ENCODE measurements at places on chromosomes 13 and 19.

DNA sequence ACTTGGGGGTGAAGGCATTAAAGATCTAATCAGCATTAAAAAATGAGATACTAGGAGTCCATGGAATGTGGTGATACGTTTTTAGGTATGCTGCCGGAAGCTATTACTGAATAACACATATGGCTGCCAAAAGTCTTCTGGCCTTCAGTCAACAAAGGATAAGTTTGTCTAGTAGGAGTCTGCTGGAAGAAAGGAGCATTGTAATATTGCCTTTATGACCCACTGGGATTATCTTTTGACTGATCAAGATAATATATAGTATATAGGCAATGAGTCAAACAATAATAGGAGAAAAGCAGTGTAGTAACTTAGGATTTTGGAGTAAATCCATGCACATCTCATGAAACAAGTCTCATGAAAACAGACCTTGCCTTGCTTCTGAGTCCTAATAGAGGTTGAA, 295.4 kb downstream of the SLITRK6 start:
- H3K4me3 ChIP-seq, result no peak overlapping the region
- DNase-seq, result no peak
- H3K27ac ChIP-seq, result no peak overlapping the region
- H3K27me3 ChIP-seq, result no peaks in the 10 kb centered on the region

- H3K36me3 ChIP-seq, result no peaks in the 10 kb centered on the region
- no peak for DNase-seq
- no peaks in the 10 kb centered on the region for H3K4me1 ChIP-seq
- no peaks in the 10 kb centered on the region for H3K27me3 ChIP-seq
These were observed 116.6 kb downstream of the PCDH17 start for GRCh38 chr13:57748096-57748495.

- DNase-seq, result peak; percentile 64
- H3K27ac ChIP-seq, result peak overlapping the region; percentile 79
- H3K4me3 ChIP-seq, result no peak overlapping the region
- H3K27me3 ChIP-seq, result no peaks in the 10 kb centered on the region
- peaks cover 41% of the 10 kb centered on the region for H3K4me1 ChIP-seq
- H3K36me3 ChIP-seq, result no peaks in the 10 kb centered on the region
These were observed 26.3 kb downstream of the TSSK6 start for GRCh38 chr19:19488875-19489690.

GRCh38 chr13:50080203-50080910, 65.1 kb downstream of the KCNRG start:
- no peaks in the 10 kb centered on the region for H3K27me3 ChIP-seq
- peaks cover 5% of the 10 kb centered on the region for H3K36me3 ChIP-seq
- peak overlapping the region; percentile 94 for H3K27ac ChIP-seq
- H3K4me3 ChIP-seq, result peak overlapping the region; percentile 71
- no peak for DNase-seq

DNA sequence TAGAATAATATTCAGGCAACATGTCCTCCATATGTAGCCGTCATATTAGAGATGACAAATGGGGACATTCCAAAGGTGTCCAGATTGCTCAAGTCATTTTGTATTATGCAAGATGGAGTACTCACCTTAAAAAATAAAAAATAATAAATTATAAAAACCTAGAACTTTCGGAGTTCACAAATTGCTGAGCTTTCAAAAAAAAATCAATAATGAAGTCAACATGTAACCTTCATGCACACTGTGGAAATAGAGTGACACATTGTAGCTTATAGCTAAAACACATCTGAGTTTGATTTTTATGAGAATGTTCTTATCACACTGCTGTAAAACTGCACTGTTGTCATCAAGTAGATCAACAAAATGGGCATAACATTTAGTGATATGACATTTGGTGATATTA, 411.2 kb downstream of the GPC6 start:
- no peak overlapping the region for H3K4me3 ChIP-seq
- no peak for DNase-seq
- H3K36me3 ChIP-seq, result no peaks in the 10 kb centered on the region
- no peaks in the 10 kb centered on the region for H3K4me1 ChIP-seq
- H3K27me3 ChIP-seq, result no peaks in the 10 kb centered on the region
- no peak overlapping the region for H3K27ac ChIP-seq

DNA sequence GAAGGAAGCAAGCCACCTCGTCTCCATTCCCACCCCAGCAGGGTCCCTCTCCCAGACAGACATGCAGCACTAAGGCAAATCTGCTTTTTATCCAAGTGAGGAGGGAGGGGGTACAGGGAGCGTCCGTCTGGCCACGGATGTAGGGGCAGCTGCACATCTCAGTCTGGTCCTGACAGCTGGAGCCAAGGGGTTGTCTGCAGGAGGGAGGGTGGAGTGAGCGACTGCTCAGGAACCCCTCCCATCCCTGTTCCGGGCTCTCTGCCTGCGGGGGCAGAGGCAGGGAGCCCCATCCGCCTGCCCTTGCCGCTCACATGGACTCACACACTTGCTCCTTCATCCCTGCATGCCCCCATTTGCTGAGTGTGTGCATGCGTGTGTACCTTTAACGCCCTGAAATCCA, 2.5 kb downstream of the TMEM190 start:
- peaks cover 29% of the 10 kb centered on the region for H3K4me1 ChIP-seq
- H3K27ac ChIP-seq, result no peak overlapping the region
- no peaks in the 10 kb centered on the region for H3K36me3 ChIP-seq
- no peak for DNase-seq
- H3K27me3 ChIP-seq, result no peaks in the 10 kb centered on the region
